Activated T-helper 1 cell treated with Interleukin-2 at 50 U/mL for 16 hours (primary cell): ENCODE measurements at places on chromosomes 2 and 18.

DNA sequence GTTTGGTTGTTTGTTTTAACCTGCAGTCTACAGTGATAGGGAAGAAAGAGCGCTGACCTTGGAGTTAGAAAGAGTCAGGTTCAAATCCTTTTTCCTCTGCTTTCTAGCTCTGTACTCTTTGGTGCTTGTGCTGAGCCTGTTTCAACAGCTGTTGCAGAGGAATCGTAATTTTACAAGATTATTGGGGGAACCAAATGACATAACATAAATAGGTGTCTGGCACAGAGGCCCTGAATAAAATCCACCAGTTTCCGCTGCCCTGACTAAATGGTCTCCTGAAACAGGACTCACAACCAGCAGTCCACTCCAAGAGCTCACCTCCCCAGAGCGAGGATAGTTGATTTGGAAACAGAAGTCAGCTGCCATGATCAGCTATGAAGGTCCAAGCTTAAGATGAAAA is 125.0 kb upstream of the CDC42EP3 start:
- DNase-seq: no peak

GRCh38 chr2:207825045-207825954 is 55.6 kb upstream of the FZD5 start:
- no peak for DNase-seq

DNA sequence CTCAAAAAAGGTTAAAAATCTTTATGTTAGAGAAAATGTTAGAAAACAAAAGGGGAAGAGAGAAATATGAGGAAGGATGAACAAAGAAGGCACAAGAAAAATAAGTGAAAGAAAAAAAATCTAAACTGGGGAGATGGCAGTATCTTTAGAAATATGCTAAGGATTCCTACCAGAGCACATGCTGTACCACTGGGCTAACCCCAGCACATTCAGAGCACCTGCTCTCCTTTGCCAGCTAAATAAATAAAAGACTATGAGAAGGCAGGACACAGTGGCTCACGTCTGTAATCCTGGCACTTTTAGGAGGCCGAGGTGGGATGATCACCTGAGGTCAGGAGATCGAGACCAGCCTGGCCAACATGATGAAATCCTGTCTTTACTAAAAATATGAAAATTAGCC is 92.2 kb upstream of the CDKL4 start:
- DNase-seq: no peak

DNA sequence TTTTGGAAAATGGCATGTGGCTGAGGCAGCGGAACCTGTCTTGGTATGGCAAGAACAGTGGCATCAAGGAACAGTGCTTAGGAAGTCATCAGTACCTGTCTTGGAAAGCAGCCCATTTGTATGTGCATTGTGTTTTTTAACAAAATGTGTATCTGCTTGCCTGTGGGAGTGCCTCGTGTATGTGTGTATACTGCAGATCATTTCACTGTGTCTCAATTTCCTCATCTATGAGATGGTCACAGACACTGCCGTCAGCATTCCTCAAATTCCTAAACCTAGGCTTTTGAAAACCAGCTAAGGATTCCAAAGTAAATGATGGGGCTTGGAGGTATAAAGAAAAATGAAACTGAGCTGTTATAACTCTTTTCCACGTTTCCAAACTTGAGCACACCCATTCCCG is 441.3 kb downstream of the RND3 start:
- no peak for DNase-seq

GRCh38 chr18:44500808-44501610 is 179.7 kb upstream of the SETBP1 start:
- DNase-seq: no peak

GRCh38 chr18:69586537-69586936 is 185.8 kb downstream of the DOK6 start:
- DNase-seq: no peak
